ENCODE measurements at places on chromosomes 5 and 9.

GRCh38 chr9:33311953-33312352 lies 21.6 kb downstream of the NFX1 start:
- no peak for DNase-seq

DNA sequence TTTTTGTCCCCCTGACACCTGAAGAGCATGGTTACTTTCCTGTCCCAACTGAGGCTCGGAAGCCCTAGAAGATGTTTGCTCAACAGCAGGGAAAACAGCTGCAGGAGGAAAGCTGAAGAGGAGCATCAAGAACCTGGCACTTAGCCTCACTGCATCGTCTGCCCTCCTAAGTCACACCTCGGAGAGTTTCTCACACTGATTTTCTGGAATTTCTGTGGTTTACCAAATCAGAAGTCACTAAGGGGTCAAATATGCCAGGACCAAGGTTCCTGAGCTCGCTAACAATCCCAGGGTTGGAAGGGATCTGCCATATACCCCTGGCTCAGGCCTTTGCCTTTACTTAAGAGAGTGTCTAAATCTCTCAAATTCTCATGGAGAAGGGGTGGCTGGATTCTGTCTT lies 5.3 kb downstream of the IL12B start:
- no peak for DNase-seq

- DNase-seq, result peak; percentile 33
Measured at GRCh38 chr5:115544043-115544435, 536 bp downstream of the FEM1C start.

- DNase-seq, result no peak
Measured at GRCh38 chr9:13513716-13514444, 234.4 kb upstream of the MPDZ start.

GRCh38 chr9:137759649-137760321 lies 117.8 kb upstream of the CACNA1B start:
- DNase-seq, result no peak

- no peak for DNase-seq
Measured at GRCh38 chr5:42604171-42604711, 152.4 kb upstream of the CCDC152 start.

DNA sequence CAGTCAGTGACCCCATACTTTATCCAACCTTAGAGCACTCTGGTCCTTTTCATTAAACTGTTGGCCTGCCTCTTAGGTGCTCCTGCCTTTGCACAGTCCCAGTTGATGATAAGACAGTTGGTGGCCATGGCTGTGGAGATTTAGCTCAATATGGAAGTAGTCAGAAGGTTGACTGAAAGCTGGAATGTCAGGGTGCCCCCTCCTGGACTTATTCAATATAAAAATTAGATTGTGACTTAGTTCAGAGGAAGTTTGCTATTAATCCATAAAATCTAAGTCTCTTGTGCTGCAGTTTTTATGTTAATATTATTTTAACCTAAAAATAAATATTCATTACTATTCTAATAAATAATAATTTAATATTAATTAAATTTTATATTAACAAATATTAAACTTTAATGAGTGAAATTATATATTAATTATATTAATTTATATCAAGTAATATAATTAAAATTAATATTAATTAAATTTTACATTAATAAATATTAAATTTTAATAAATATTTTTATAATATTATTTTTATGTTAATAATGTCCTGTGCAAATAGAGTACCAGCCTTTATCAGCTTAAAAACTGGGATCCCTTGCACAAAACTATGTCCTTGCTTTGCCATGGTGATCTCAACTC lies 77.7 kb upstream of the ADAMTSL1 start:
- no peak for DNase-seq

DNA sequence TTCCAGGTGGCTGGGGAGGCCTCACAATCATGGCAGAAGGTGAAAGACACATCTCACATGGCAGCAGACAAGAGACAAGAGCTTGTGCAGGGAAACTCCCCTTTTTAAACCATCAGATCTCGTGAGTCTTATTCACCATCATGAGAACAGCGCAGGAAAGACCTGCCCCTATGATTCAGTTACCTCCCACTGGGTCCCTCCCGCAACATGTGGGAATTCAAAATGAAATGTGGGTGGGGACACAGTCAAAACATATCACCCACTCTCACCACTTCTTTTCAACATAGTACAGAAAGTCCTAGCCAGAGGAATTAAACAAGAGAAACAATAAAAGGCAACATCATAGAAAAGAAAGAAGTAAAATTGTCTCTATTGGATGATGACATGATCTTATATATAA lies 223.4 kb upstream of the SLC24A2 start:
- DNase-seq, result no peak

DNA sequence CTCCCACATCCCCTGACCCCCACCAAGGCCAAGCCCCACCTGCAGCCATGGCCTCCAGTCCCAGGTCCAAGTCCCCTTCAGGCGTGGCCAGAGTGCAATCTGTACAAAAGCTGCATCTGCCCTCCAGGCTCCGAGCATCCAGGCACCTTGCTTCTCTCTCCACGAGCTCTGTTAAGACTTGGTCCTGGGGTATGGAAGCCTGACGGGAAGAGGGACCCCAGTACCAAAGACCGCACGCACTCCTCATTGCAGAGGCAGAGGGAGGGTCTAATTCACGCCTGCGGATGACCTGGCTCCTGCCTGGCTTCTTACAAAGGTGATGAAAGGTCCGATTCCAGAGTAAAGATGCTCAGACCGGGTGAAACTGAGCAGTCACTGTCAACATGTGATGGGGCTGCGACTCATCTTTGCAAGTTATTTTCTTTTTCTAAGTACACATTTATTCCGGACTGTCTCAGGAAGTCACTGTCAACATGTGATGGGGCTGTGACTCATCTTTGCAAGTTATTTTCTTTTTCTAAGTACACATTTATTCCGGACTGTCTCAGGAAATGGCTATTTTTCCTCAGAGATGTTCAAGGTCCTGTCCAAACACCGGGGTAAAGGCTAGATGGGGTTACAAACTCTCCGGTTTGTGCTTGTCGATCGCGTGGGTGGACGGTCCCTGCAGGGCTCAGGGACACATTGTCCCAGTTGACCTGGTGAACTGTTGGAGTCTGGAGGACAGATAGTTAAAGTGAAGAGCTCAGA lies 252.0 kb upstream of the IRX4 start:
- no peak for DNase-seq

DNA sequence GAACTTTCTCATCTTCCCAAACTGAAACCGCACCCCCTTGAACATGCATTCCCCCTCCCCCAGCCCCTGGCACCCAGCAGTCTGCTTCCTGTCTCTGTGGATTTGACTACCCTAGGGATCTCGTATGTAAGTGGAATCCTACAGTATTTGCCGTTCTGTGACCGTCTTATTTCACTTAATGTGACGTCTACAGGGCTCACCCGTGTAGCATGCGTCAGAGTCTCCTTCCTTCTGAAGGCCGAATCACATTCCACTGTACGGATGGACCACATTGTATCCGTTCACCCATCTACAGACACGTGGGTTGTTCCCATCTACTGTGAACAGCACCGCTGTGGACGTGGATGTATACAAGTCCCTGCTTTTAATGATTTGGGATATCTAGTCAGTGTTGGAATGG lies 4.5 kb downstream of the PRRX2 start:
- no peak for DNase-seq

DNA sequence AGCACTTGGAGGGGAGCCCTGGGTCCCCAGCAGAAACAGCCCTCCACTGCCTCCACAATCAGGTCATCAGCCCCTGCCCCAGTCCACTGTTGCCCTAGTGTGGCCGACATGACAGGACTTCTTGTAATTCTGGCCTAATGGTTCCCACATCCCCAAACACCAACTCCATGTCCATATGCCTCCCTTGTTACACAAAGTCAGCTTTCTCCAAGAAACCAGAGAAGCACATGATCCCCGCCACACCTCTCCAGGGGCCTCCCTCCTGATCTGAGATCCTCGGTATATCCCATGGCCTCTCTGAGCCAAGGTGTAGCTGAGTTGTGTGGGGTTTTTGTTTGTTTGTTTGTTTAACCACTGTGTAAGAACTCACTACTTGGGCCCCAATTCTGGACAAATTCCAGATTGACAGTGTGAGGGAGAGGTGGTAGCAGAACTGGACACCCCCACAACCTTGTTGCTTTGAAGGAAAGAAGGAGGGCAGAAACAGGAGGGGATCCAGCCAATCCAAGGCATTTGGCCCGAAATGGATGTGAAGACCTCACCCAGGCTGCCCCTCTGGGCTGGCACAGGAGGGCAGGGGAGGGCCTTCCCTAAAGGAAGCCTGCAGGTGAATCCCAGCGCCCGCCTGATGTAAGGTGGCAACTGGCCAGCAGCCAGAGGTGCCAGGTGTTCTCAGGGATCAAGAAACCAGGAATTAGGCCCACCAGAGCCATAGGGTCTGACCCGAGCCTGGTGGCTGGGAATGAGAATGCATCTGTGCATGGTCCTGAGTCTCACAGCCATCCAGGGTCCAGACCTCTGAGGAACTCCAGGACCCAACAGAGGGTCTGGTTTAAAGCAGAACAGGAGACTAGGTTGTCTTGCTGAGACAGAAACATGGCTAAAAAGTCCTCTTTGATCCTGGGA lies 13.4 kb downstream of the IRF1 start:
- no peak for DNase-seq

Data from omental fat pad (tissue), 4 donors.